Activated T-helper 2 cell treated with anti-CD3 and anti-CD28 coated beads, Interferon-gamma antibody, Interleukin-2, Interleukin-4, amounts not matched to agents 10 μg/mL and 5 μg/mL and 100 μg/mL, durations not matched to agents 14 hours and 24 hours and 36 hours (primary cell): ENCODE measurements at places on chromosomes 2 and 18.

GRCh38 chr18:53757328-53757727 is 467.1 kb downstream of the MBD2 start:
- DNase-seq: no peak

DNA sequence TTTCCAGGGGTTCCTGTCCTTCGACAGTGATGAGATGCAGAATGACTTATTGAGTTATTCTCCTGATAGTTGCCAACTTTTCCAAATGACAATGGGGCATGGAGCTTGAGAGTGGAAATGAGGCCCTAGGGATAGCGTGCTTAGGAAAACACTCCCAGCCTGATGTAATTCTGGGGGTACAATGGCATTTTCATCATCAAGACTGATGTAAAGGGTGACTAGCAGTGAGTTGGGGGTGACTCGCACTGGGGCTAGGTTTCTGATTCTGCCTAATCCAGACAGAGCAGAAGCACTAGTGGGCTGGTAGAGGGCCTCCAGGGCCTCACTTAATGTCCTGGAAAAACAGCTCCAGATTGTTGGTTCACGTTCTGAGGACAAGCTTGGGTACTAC is 34.0 kb upstream of the IL37 start:
- no peak for DNase-seq

DNA sequence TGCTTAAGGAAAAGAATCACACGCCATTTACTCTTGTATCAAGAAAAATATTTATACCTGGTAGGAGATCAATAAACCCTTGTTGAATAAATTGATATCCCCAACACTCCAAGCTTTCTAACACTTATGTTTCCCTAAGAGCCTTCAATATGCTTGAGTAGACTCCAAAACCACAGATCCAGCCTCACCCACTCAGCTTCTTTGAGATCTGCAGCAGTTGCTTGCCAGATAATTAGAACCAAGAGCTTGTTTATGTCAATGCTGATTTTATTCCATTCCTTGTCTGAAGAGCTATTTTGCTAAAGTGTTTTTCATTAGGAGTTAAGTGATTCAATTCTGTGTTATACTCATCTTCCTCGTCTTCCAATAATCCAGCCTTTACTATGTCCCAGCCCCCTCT is 26.3 kb upstream of the CRIM1 start:
- DNase-seq: no peak

DNA sequence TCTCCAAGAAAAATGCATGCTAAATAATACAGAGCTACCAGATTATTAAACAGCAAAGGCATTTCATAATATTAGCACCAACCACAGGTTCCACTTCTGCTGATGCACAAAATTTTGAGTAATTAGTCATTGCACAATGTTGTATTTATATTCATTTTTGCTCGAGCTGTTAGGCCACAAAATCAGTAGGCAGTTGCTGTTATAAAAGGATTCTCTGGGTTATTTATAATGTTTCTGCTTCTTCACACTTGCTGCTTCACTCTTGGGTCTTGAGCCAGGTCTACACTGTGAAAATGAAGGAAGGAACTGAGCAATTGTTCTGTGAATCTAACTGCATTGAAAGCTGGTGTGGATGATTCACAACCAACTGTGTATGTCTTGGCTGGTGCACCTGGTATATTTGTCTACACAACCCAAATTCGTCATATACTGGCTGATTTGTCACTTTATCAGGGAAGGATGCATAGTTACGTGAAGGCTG is 38.3 kb downstream of the MRPL33 start:
- no peak for DNase-seq

DNA sequence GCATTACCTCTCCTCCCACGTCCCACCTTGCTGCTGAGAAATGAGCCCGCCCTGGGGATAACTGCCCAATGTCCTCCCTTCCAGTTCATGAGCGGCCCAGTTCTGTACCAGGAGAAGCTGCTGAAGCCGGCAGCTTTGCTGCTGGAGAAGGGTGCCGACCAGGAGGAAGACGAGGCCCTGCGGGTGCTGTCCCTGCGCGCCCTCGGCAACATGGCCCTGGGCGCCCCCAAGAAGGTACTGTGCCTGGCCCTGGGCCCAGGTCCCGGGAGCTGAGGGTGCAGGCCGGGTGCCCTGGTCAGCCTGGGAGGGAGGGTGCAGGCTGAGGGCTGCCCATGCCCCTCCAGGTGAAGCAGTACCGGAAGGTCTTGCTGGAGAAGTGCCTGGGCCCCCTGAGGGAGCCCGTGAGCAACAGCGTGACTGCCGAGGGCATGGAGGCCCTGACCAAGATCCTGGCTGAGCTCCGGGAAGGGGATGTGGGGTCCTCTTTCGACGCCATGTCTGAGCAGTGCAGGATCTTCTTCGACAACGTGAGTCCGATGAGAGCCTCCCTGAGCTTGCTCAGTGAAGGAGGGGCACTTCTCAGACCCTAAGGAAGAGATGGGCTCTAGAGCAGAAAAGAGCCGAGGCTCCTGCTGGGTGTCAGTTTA is 25.7 kb downstream of the HJURP start:
- DNase-seq: no peak

DNA sequence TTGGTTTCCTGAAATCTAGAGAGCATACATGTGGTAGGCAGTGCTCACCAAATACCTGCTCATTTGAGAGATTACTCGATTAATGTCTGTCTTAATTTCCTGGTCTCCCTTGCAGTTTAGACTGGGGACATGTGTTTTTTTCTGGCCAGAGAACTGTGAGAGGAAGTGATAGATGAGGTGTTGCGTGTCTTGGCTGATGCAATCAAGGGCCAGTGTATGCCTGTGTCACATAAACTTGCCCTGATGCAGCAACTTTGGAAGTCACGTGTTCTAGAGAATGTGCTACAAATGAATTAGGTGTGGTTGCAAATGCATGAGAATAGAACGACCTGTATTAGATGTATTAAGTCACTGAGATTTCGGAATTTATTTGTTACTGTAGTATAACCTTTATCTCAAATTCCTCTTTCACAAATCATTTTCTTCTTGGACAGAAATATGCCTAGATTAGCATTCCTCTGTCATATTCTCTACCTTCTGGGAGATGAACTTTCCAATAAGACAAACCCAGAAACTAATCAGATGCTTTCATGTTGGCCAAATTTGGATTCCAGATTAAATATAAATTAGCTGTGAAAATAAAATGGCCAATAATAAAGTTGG is 9.9 kb upstream of the IL1A start:
- DNase-seq: peak; percentile 13

GRCh38 chr2:119491776-119492525 is 32.3 kb downstream of the SCTR start:
- DNase-seq: no peak

GRCh38 chr2:205800773-205801172 is 118.5 kb downstream of the NRP2 start:
- DNase-seq: no peak

DNA sequence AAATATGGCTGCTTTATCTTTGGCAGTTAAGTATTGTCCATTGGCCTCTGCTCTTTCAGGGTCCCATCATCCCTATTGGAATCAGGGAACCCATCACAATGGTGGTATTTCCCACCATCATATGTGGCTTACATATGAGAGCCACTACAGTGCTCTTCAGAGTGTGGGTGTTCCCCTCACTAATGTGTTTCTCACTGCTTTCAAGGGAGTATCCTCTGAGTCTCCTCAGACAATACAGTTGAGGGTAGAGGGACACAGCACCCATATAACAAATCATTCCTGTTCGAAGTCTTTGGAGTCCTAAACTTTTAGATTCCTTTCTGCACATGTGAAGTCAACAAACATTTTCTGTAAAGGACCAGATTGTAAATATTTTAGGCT is 48.8 kb upstream of the DNAJC10 start:
- DNase-seq: no peak

GRCh38 chr2:96245609-96246390 is 20.0 kb downstream of the TMEM127 start:
- DNase-seq: no peak

DNA sequence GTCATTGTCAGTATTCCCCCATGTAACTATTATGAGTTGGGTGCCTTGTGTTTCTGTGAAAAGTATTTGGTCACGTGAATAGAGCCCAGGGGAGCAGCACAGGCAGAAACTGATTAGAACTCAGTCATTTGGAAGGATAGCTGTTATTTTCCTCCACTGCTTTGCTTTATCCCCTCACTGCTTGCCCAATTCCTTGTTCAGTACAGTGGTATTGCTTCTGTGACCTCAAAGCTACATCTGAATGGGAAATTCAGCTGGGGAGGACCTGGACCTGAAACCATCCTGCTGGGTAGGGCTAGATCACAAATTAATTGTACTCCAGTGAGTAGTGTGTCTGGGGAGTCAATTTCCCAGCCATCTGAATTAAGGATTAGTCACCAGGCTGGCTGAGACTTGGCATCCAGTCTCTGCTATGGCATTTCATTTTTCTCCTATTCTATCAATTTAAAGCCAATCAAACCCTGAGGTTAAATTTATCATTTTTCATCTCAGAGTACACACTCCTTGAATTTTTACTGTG is 1231.6 kb upstream of the GYPC start:
- DNase-seq: no peak

DNA sequence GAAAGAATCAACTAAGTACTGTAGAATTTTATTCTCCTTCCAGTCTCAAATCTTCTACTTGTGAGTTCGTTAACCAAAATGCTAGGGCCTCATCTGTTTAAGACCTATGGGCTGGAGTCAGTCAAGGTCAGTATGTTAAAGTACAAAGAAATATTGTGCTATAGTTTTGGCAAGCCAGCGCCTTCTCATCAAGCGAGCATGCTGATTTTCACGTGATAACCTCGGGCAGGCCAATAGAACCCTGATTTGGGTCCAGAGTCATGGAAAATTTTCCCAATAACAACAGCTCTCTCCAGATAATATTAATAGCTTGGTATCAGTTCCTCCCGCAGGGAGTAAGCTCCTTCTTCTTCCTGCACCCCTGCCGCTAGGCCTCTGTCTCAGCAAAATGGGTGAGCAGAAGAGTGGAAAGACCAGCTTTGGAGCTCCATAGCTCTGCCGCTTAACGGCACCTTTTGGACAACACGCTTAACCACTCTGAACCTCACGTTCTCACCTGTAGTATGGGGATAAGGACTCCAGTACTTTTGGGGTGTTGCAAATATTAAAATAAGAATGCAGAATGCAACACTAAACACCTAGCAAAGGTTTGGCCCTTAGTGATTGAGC is 11.7 kb downstream of the CABLES1 start:
- DNase-seq: no peak

DNA sequence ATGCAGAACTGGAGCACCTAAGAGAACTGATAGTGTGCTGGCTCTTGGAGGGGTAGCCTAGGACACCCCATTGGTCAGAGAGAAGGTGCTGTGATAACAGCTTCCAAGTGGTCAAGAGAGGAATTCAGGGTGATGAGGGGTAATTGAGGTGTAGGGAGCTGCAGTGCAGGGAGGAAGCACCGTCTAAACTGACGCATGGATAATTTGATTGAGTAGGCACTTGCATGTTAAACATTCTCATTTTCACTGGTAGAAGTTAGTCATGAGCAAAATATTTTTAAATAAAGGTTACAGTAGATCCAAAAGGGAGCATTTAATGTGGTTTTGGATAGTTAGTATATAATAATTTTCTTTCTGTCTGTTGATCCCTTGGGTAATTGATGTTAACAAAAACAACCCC is 155.1 kb upstream of the TCF4 start:
- DNase-seq: no peak

GRCh38 chr2:13666582-13667414 is 950.1 kb downstream of the TRIB2 start:
- DNase-seq: no peak

DNA sequence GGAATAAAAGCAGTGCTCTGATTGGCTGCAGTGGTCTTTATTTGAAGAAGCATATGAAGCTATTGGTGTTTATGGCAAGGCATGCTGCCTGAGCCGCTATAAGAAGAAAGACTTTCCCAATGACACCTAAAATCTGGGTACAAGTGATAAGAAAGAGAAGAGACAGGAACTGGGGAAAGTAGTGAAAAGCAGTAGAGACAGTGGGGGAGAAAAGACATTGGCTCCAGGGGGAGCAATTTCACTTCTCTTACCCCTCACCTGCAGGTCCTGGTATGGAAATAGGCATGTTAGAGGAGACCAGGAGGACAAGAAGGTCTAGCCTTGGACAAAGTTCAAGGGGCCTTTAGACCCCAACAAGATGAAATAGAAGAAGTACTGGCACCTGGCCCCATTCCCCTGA is 47.1 kb downstream of the PLCL1 start:
- DNase-seq: no peak

DNA sequence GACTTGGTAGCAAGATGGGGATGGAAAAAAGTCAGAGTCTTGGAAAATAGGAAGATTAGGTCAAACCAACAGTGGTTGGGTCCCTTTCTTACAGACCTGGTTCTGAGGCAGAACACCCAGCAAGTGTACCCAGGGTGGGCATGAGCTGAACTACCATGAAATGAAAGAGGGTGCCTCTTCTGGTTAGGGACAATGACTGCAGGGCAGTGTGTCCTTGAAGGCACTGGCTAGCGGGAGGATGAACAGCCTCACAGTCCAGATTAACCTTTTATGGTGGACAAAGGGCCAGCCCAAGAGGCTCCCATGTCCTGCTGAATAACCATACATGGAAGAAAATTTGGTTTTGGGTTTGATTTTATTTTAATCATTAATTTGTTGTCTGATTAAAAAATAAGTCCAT is 61.8 kb upstream of the CCDC85A start:
- no peak for DNase-seq

GRCh38 chr2:112724591-112725525 is 4.0 kb downstream of the NT5DC4 start:
- DNase-seq: no peak

GRCh38 chr2:111252436-111252835 is 131.7 kb downstream of the BCL2L11 start:
- no peak for DNase-seq

GRCh38 chr2:175282300-175282699 is 100.8 kb upstream of the ATP5MC3 start:
- DNase-seq: no peak

GRCh38 chr2:2826621-2827020 is 495.5 kb upstream of the MYT1L start:
- DNase-seq: no peak
